ENCODE measurements at places on chromosomes 12 and 14.

- DNase-seq: no peak
Observed at GRCh38 chr12:130413909-130414308, 76.2 kb downstream of the PIWIL1 start.

- DNase-seq: no peak
Observed at GRCh38 chr12:100127766-100128511, 14.7 kb downstream of the BLTP3B start.

GRCh38 chr14:37588667-37588955, 6.4 kb downstream of the FOXA1 start:
- no peak for DNase-seq

- no peak for DNase-seq
Observed at GRCh38 chr14:91332171-91332985, 85.2 kb downstream of the CCDC88C start.

All from CD4-positive, alpha-beta T cell treated with Interleukin-4 for 1 hour (primary cell).